Stimulated activated CD4-positive, alpha-beta T cell treated with anti-CD3 and anti-CD28 coated beads, Interleukin-15, amount 100 ng/mL, for 48 hours (primary cell): ENCODE measurements at places on chromosomes 5 and 9.

GRCh38 chr9:36930941-36931340, 103.1 kb downstream of the PAX5 start:
- no peak for DNase-seq

DNA sequence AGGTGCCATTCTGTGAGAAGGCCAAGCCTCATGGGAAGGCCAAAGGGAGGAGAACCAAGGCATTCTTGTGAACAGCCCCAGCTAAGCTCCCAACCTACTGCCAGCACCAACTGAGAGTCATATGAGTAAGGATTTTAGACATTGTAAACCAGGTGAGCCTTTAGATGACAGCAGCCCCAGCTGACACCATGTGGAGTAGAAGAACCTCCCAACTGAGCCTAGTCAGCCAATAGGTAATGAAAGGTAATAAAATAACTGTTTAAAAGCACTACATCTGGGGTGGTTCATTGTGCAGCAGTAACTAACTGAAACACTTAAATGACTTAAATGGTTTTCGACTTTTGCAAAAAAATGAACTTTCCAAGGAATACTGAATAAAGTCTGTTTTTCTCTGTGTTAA, 172.6 kb upstream of the KIF2A start:
- DNase-seq: no peak

- no peak for DNase-seq
Observed at GRCh38 chr5:142785206-142785605, 15.0 kb downstream of the ARHGAP26 start.

DNA sequence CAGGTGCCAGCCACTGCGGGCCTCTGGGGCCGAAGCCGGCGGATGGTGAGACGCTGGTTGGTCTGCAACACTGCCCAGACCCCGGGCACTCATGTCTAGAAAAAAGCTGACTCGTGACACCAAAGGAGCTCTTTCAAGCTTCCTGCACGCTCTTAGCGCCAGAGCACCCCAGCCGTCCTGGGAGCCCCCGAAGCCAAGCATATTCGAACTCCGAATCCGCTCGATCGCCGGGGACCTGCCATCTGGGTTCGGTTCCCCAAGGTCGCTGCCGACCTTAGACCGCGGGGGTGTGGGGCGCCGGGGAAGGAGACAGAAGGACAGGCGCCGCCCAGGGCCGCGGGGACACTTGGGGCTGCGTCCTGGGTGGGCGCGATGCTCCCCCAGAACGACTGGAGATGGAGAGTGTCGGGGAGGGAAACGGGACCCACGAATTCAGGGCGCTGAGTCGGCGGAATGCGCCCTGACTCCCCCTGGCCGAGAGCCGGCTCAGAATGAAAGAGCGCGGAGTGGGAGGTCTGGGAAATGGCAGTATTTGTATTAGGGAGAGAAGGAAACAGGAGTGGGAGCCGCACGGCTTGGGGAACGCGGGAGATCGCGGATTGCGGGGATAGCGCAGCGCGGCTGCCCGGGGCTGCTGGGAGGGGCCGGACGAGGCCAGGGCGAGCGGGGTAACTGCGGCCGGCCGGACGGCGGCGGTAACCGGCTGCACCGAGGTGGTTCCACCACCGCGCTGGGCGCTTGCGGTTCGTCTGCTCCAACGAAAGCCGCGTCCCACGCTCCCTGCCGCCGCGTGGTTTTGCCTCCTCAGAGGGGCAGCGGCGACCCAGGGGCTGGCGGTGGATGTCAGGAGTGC, 20.1 kb upstream of the MARCHF6 start:
- no peak for DNase-seq
